ENCODE measurements at places on chromosomes 1 and 21.

DNA sequence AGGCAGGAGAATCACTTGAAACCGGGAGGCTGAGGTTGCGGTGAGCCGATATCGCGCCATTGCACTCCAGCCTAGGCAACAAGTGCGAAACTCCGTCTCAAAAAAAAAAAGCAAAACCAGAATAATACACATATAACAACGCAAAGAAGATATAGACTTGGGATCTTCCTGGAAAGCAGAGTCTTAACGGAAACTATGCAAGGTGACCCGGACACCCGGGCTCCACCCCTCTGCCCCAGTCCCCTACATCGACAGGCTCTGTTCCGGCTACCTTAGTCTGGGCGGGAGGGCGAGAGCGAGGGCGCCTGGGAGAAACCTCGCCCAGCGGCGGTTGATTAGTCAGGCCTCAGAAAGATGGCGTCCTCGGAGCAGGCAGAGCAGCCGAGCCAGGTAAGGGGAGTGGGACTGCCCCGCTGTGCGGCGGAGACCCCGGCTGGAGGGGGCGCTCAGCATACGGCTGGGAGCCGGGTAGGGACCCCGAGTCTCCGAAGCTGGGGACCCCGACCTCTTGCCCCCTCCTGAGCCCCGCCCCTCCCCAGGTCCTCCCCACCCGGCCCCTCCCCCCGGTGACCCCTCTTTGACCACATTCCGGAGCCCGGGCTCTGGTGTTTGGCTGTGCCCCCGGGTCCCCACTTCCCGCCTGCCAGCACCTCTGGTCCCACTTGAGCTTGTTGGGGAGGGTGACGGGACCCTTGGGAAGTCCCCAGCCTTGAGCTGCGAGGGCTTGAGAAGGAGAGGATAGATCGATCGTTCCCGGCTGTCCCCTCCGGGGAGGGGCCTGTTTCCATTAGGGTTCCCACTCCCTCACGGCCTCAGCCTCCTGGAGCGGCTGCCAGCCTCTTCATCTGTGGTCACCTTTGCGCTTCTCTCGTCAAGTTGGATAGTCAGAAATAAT, at the start of gene PEX14:
TSS of gene PEX14 (plus strand) at position 338 of the 895 bp plus-strand sequence. CDS start at position 355, 17 bp downstream.
- peak; percentile 49 for DNase-seq

GRCh38 chr1:182617734-182618351, 13.7 kb upstream of the RGS16 start:
- DNase-seq = no peak

- DNase-seq = peak; percentile 53
Measured at GRCh38 chr1:119712342-119713038, 756 bp downstream of the PHGDH start.

DNA sequence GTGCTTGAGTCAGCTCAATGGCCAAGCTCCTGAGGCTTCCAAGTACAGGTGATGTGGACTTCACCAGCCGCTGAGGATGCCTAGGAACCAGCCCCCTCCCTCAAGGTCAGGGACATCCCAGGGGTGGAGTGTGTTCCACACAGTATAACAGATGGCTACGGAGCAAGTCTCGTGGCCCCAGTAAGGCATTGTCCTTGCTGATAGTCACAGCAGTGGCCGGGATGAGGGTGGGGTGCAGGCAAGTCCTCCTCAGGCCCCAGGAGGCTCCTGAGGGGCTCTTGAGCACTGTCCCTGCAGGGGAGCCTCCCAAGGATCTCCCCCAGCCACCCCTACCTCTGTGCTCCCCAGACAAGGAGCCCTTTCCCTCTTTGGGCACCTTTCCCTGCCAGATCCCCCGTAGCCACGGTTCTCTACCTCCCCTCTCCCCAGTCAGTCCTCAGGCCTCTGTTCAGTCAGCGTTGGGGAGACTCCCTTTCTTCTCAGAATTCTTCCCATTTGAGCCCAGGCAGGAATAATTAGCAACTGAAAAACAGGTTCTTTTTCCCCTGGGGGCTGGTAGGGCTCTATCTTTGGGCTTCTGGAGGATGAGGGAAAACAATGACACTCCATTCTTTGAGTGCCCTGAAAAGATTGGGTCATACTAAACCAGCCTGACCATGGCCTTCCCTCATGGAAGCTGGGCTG, 7.1 kb upstream of the THEM5 start:
- no peak for DNase-seq

DNA sequence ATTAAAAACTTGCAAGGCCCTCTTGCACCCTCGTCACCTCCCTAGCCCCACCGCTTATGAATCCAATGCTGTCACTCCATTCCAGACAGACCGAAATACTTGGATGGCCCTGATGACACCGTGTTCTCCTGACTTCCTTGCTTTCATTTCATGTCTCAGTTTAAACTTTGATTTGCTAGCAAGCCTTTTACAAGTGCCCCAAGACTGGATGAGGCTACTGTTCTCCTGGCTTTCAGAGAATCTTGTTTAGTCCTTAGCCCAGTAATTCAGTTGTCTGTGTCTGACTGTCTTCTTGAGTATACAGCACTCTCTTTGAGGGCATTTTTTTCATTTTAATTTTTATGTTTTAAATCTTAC, 824 bp upstream of the IFI44L start:
- DNase-seq = no peak

All from amygdala (tissue), 56 donors.